Hippocampal formation (tissue), 2 donors: ENCODE measurements at places on chromosomes 16 and 17.

DNA sequence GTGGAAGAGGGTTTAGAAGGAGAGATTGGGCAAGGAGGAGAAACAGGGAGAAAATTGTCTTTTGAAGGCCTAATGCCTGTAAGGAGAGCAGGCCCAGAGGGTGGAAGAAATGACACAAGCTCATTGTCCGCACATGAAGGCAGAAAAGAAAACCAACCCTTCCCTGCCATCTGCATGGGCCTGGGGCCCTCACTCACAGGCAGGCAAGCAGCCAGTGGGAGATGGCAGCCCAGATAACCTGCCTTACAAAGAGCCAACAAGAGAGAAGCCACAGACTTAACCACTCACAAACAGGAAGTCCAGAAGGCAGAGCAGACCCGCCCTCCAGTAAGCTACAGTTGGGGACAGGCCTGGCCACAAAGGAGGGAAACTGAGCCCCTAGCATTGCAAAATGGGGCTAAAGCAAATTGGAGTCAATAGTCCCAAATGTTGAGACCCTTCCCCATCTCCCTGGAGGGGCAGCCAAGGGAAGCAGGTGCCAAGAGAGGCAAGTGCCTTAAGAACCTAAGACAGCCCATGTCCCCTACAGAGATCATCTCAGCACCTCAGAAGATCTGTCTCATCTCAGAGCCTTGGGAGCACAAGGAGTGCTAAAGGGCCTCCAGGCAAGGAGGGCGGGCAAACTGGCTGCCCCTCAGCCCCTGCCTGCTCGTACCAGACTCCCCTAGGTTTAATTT lies 7.3 kb upstream of the TSPOAP1 start:
- no peak for DNase-seq

DNA sequence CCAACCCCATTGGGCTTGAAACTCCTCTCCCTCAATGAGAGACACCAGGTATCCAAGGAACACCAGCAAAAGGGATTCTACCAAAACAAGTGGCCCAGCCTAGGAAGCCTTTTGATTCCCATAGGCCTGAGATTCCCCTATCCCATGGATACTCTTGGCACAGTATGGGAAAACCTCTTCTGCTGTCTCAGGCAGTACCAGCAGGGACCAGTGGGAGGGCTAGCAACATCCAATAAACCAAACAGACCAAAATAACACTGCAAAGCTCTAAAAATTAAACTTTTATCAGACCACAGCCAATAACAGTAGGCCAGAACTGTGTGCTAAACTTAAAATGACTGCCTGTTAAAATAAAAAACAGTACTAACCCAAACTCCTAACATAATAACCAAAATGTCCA lies 153.9 kb upstream of the CES5A start:
- no peak for DNase-seq

DNA sequence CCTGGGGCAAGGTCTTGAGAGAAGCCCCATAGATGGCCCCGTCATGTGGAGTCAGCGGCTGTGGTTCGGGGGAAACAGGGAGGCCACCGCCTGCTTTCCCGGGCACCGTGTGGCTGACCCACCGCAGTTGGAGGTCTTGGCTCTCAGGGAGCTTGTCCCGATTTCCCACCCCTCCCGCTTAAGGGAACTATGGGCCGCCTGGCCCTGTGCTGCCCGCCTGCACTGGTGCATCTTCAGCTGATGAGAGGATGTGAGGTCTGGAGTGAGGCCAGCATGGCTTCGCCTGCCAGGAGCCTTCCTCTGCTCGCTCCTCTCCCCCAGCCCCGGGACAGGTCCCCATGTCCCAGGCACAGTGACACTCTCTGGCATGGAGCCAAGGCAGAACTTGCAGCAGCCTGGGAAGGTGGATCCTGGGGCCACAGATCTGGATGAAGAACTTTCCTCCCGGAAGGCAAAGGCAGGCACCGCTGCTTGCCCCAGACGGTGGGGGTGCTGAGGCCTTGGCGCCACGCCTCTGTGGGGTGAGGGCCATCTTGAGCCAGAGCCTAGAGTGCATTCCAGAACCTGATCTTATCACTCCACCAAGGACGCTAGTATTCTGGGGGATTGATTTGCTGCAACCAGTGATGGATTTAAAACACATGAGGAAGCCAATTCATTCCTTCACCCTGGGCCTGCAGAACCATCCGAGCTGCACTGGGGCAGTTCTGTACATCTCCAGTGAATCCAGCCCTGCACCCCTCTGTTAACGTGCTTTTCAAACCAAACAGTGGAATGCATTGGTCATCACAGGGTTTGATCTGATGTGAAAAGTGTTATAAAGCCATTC lies 178.6 kb upstream of the TNRC6C start:
- DNase-seq = peak; percentile 43

- peak; percentile 32 for DNase-seq
Measured at GRCh38 chr17:10198509-10199249, at the start of gene GAS7. Gene GAS7 (minus strand): TSS chr17:10198606.

GRCh38 chr16:88376835-88377726 lies 5.7 kb upstream of the ZNF469 start:
- DNase-seq = no peak

DNA sequence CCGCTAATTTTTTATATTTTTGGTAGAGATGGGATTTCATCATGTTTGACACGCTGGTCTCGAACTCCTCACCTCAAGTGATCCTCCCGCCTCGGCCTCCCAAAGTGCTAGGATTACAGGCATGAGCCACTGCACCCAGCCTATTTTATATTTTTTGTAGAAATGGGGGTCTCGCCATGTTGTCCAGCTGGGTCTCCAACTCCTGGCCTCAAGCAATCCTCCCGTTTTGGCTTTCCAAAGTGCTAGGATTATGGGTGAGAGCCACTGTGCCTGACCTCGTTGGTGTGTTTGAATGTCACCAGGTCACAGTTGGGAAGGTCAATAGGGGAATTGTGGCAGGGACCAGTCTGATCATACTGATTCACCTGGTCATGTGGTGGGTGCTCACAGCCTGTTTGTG lies 56.7 kb upstream of the NKD1 start:
- DNase-seq = no peak

DNA sequence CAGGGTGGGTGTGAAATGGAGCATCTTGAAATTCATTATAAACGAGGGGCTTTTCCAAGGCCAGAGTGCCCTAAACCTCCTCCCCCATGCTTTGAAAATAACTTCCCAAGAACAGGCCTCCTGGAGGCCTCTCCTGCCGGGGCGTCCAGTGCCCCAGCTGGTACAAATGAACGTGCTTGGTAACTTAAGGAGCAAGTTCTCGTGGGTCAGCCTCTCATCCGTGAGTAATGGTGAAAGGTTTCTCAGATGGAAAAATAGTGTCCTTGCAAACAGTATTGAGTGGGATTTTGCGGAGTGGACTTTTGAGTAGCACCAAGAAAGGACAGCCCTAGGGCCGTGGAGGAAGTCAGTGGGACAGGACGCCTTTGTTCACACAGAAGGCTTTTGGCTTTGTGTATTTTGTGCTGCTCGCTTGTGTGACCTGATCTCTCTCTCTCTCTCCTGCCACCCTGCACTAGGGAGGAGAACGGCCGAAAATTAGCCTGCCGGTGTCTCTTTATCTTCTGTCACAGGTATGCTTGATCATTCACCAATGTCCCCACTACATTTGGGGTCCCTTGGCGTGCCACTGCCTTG lies 34.6 kb downstream of the CLEC16A start:
- no peak for DNase-seq

- DNase-seq = no peak
Measured at GRCh38 chr16:3734758-3735221, 17.5 kb upstream of the TRAP1 start.
